ENCODE measurements at places on chromosomes 7 and 10. TPM values are rescaled to one million over a fixed set of nuclear protein-coding genes. Genes with fewer than 3 reads are reported as not detected.

GRCh38 chr7:38453168-38453567, 178.0 kb downstream of the AMPH start:
- H3K4me1 ChIP-seq, result no peaks in the 10 kb centered on the region
- no peak for DNase-seq
- H3K36me3 ChIP-seq, result no peaks in the 10 kb centered on the region
- H3K27me3 ChIP-seq, result peaks cover 8% of the 10 kb centered on the region
- H3K4me3 ChIP-seq, result no peak overlapping the region
- H3K27ac ChIP-seq, result no peak overlapping the region

The HOXA4 gene
- total RNA-seq, result not detected

DNA sequence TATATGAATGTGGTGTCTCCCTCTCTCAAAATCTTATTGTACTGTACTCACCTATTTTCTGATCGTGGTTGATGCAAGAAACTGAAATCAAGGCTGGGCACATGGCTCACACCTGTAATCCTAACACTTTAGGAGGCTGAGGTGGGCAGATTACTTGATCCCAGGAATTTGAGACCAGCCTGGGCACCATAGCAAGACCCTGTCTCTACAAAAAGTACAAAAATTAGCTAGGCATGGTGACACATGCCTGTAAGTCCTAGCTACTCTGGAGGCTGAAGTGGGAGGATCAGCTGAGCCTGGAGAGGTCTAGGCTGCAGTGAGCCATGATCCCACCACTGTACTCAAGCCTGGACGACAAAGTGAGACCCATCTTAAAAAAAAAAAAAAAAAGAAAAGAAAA, 16.0 kb downstream of the MMRN2 start:
- no peaks in the 10 kb centered on the region for H3K36me3 ChIP-seq
- no peak overlapping the region for H3K27ac ChIP-seq
- no peak for DNase-seq
- H3K27me3 ChIP-seq, result no peaks in the 10 kb centered on the region
- no peaks in the 10 kb centered on the region for H3K4me1 ChIP-seq

GRCh38 chr7:1240517-1241257, 8.0 kb downstream of the UNCX start:
- peaks cover 27% of the 10 kb centered on the region for H3K27me3 ChIP-seq
- no peak for DNase-seq
- H3K36me3 ChIP-seq, result no peaks in the 10 kb centered on the region
- H3K27ac ChIP-seq, result no peak overlapping the region

The ZNF239 gene
- not detected for total RNA-seq

All from natural killer cell treated with Interleukin-12 subunit alpha and Interleukin-12 subunit beta and Interleukin-15 and Interleukin-18, amount 100 ng/mL, for 72 hours (primary cell).